GM23248 (cell line): ENCODE measurements at places on chromosomes 7 and 10. TPM values are rescaled to one million over a fixed set of nuclear protein-coding genes. Genes with fewer than 3 reads are reported as not detected.

UPK3B gene
- total RNA-seq: 0.11 TPM in 1 of 2 replicates, not detected in the other

TWIST1 gene
- total RNA-seq: 45.7 and 47.8 TPM in 2 replicates

- DNase-seq: no peak
These were observed 13.9 kb upstream of the FBXW4 start for GRCh38 chr10:101708870-101709269.

DNA sequence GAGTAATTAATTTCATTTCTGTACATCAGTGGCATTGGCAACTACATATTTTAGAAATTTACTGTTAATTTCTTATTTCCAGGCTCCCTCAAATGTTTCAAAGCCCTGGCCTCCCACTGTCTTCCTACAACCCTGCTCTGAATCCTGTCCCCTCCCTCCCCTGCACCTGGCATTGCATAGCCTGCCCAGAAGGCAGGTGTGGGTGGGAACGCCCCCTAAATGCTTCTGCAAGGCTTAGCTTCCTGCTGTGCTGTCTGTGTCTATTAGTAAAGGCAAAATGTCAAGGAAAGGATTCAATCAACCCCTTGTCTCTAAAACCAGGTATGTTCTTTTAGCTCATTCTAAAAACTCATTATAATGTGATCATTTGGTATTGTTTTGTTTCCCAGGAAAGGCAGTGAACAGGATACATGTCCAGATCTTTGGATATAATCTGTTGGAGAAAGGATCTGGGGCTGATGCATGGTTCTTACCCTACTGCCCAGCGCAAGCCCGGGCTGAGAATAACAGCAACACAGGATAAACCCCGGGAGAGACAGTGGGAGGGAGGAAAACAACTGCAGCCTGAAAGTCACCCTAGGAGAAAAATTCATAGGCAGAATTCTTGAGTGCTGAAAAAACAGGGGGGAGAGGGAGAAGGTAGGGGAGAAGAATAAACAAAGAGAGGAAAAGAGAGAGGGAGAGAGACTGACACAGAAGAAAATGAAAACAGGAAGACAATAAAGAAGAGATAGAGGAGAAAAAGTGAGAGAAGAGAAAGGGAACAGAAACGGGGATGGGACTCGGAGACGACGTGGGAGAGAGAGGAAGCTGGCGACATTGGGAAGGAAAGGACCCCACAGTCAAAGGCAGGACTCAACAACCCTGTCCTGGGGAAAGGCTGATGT is 589 bp downstream of the ZNF488 start:
- no peak for DNase-seq

DNA sequence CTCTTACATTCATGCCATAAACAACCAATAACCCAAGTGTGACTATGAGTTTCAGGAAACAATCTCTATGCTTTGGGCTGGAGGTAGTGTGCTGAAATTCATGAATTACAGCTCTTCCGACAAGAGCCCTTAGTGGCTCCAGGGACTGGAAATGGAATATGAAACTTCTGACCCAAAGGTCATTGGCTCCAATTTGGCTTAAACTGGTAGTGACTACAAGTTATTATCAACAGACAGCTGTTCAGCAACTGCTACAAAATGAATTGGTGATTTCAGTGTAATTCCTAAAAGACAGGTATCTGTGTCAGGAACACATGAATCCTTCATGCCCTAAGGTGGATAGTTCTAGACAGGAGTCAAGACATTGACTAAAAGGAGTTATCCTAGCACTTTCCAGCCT is 745.4 kb downstream of the PHTF2 start:
- no peak for DNase-seq
